ENCODE measurements at places on chromosomes 5 and 9.
A peak's percentile ranks its signal among the peaks of the same experiment; 100 is the strongest.

- DNase-seq: peak; percentile 14
Measured at GRCh38 chr9:129109952-129110739, 447 bp downstream of the CRAT start.

DNA sequence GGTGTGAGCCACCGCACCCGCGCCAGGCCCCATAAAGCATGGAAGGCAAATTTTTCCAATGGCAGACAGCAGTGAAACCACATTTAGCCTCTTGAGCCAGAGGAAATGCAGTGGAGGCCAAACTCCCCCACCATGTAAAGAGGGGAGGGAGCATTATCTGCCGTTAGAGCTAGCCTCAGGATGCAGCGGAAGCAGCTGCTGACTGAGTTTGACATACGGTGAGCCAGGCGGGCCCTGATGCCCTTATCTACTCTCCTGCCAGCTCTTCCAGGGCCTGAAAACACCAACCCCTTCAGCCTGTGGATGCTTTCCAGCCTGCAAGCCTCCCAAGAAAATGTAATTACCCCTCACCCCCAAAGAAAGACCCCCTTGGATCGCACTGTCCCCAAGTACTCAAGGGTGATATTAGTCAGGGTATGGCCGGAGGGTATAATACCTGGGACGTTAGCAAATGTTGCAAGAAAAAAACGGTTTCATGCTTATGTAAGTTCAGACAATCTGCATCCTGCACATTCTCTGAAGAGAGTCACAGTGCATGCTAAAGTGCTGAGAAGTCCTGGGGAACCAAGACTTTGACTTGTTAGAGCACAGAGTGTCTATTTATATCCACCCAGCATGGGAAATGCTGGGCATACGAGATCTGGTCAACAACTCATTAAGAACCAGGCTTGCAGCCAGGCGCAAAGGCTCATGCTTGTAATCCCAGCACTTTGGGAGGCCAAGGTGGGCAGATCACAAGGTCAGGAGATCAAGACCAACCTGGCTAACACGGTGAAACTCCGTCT is 11.3 kb upstream of the GGTA1 start:
- DNase-seq: no peak

DNA sequence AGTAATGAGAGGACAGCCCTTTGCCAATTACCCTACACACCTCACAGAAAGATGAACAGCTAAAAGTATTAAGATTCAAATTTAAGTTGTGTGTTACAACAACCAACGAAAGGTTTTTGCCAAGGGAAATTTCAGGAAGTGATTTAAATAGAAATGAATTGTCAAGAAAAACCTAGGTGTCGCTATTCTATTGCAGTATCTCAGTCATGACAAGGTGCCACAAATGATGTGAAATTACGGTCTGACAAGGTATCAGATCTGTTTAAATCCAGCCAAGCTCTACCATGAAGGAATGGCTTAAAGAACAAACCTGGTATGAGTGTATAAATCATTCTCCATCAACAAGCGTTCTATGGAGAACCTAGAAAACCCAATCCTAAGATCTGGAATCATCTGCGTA is 189.7 kb downstream of the ATPSCKMT start:
- no peak for DNase-seq

GRCh38 chr9:13088720-13089427 is 190.6 kb downstream of the MPDZ start:
- DNase-seq: peak; percentile 49

DNA sequence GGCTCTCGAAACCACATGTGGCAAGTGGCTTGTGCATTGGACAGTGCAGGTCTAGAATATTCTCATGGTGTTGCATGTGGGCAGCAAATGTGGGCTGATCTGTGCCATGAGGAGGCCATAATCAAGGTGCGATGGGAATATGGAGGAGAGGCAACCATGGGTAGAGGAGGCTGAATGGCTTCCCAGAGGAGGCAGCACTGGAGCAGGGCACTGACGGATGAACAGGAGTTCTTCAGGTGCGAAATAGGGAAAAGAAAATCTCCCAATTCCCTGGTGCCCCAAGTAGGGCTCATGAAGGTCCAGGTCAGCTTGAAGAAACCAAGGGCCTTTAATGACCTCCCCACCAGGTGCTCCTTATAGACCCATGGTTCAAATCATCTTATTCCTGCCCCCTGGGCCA is 126.5 kb downstream of the RXRA start:
- no peak for DNase-seq

Data from suppressor macrophage treated with lipopolysaccharide for 4 hours (primary cell).